ENCODE measurements at places on chromosomes 13 and 19.

DNA sequence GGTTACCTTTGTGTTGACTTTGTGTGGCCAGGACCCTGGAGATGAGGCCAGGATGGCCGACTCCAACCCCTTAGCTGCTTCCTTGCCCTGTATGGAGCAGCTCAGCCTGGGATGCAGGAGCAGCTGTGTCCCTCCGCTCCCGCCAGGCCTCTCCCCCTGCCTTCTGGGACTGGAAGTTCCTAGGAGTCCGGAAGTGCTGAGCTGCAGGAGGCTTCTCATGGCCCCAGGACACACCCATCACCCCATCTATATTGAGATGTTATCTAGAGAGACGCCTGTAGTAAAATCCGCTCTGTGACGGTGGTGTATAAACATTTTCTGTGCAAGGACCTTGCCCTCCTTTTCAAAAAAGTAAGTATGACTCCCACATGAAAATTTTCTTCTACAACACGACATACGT, 27.0 kb downstream of the WTIP start:
- no peak for DNase-seq

DNA sequence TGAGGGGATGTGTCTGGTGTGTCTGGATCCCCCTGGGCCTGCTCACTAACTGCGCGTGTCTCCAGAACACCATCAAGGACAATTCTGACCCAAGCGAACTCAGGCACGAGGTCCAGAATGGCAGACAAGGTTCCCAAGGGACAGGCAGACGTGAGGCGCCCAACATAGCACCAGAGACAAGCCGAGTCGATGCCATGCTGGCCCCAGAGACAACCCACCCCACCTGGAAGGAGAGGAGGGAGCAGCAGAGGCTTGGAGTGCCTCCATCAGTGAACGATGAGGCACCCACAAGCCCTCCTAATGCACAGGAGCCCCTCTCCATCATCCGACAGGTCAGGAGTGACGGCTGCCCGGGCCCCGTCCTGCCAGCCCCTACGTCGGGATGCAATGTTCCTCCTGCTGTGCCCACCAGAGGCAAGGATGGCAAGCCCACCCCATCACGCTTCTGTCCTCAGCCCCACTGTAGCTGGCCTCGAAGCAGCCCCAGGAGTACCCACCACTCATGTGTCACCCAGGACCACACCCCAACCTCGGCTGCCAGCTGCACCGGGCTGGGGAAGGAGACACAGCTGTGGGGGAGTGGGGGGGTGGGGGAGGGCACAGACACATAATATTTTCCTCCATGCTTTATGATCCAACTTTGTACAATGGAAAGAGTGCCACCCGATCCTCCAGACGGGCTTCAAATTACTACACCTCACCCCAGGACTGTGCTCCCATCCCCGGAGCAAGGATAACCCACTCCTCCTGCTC, 11.8 kb downstream of the AP3D1 start:
- DNase-seq: no peak

DNA sequence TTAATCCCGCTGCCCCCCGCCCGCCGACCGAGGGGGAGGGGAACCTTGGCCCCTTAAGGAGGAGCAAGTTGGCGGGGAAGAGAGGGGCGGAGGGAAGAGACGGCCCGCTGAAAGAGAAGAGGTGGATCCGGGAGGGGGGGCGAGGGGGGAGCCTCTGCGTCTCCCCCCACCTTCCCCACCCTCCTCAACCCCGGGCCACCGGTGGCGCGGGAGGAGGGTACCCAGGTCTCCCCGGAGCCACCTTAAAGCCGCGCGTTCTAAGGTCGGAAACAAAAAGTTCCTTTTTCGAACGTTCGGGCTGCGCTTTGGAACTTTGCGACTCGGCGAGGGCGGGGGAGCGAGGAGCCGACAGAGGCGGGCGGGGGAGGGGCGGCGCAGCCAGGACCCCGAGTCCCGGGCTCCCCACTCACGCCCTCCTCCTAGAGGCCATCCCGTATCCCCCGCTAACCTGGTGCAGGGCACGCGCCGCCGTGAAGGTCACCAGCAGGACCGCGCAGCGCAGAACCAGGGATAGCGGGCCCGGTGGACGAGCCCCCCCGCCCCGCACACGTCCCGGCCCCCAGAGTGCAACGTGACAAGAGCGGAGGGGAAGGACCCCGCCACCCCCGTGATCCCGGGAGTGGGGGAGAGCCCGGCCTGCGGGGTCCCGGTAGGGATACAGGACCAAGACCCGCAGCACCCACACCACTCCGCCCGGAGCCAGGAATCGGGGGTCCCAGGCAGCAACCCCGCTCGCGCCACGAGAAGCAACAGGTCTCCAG, 659 bp downstream of the ERF start:
- peak; percentile 88 for DNase-seq

DNA sequence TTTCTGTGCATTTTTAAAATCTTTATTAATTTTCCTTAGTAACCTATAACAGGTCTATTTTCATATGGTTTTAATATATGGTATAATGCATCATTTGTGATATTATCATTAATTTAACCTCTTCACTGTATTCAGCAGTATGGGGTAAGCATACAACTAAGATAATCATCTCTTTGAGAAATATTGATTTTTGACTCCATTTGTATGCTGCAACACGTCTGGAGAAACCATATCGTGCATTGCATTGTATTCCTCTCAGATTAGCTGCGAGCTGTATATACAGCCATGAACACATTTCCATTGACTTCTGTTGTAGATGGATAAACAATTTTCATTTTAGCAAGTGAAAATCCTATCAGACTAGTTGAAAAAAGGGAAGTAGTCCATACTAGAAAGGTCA, 2275.8 kb upstream of the PCDH20 start:
- DNase-seq: no peak

DNA sequence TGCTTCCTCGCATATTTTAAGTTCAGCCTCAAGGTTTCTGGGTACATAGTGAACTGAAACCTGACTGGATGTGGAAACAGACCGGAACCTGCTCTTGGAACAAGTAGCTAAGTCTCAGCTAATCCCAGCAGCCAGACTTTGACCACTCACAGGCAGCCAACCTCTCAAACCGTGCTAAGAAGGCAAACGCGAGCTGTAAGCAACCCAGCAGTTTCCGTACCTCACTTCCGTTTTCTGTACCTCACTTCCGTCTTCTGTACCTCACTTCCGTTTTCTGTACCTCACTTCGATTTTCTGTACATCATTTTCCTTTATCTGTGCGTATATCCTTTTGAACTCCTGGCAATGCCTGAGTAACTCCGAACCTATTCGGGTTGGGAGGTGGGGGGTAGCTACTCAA, 96.8 kb downstream of the SUCLA2 start:
- peak; percentile 67 for DNase-seq

DNA sequence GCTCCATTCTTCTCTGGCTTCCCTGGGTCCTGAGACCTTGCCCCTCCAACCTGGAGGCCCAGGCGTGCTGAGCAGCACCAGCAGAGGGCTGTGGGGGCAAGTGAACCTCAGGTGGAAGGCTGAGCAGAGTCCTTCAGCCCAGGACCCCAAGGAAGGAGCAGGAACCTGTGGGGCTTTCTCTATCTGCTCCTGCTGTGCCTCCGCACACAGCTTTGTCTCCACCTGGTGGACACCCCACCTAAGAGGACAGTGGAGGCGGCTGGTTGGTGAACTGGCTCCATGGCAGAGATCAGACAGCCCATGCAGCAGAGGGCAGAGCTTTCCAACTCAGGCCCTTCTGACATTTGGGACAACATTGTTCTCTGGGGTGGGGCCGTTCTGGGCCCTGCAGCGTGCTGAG, 19.7 kb downstream of the ZFR2 start:
- DNase-seq: peak; percentile 38

DNA sequence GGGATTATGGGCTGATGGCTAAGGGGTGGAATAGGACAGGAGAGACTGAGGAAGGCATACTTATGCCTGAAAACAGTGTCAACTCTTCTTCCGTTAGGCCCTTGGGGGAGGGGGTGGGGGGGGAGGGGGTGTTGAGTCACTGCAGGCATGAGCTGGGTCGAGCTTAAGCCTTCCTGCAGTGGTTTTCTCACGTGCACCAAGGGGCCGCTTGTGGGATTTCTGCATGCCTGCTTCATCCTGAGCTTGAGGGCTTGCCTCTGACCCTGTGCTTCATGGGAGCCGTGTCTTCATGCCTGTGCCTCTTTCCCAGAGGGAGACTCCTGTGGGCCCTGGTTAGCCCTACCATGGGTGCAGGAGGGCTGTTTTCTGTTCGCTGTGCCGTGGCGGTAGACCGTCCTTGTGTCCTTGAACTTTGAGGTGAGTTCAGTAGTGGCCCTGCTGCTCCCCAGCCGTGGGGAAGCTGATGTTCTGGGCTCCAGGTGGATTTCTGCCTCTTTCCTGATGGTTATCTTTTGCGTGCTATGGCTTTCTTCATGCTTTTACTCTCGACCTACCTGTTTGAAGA, 186.1 kb downstream of the PCCA start:
- no peak for DNase-seq

DNA sequence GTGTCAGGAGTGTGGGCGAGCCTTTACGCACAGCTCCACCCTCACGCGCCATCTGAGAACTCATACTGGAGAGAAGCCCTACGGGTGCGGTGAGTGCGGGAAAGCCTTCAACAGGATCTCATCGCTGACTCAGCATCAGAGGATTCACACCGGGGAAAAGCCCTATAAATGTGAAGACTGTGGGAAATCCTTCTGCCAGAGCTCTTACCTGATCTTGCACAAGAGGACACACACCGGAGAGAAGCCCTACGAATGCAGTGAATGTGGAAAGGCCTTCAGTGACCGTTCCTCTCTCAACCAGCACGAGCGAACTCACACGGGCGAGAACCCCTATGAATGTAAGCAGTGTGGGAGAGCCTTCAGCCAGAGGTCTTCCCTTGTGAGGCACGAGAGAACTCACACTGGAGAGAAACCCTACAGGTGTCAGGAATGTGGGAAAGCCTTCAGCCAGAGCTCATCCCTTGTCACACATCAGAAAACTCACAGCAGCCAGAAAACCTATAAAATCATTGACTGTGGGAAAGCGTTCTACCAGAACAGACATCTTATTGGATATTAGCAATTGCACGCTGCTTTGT, 6.9 kb upstream of the ZNF555 start:
- DNase-seq: no peak

- DNase-seq: no peak
Observed at GRCh38 chr13:74904556-74904955, 577.4 kb downstream of the TBC1D4 start.

- no peak for DNase-seq
Observed at GRCh38 chr19:46159418-46160232, 11.6 kb downstream of the IGFL2 start.

- DNase-seq: peak; percentile 78
Observed at GRCh38 chr19:55206664-55207500, 2.4 kb downstream of the PTPRH start.

DNA sequence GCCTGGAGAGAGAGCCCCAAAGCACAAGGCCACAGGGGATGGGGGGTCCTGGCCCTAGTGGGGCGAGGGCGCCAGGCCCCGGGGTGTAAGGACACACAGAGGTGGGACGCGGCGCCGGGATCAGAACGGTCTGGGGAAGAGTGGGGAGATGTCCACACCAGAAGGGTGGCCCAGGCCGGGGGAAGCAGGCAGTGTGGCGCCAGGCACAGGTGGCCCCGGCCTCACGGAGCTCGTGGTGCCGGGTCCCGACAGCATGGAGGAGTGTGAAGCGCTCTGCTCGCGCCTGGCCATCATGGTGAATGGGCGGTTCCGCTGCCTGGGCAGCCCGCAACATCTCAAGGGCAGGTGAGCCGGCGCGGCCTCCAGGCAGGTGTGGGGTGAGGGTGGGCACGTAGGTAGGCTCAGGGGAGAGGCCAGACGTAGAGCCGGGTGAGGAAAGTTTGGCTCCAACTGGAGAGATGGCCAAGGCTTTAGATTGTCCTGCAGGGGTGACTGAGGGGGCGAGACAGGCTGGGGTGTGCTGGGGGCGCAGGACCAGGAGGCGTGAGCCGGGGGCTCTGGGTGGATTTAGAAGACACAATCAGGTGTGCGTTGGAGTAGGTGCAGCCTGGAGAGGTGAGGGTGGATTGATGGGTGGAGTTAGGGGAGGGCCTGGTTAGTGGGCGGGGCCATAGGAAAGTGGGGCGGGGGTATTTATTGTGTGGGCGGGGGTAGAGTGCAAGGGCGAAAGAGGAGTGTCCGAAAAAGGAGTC, 2.9 kb upstream of the ARHGAP45 start:
- DNase-seq: no peak

Data from suppressor macrophage (primary cell).